CD8-positive, alpha-beta memory T cell (primary cell): ENCODE measurements at places on chromosomes 4 and X. TPM values are rescaled to one million over a fixed set of nuclear protein-coding genes. Genes with fewer than 3 reads are reported as not detected.

The MAGEA9B gene
- polyA plus RNA-seq, result not detected

The RS1 gene
- not detected for polyA plus RNA-seq

The PAGE2 gene
- polyA plus RNA-seq, result not detected

The FGA gene
- polyA plus RNA-seq, result not detected

The ITIH6 gene
- polyA plus RNA-seq, result not detected

The IL2 gene
- 0.46 TPM for polyA plus RNA-seq

The IGSF1 gene
- not detected for polyA plus RNA-seq

The FRG2 gene
- polyA plus RNA-seq, result not detected

The IL15 gene
- 3.8 TPM for polyA plus RNA-seq

The GPR34 gene
- polyA plus RNA-seq, result 0.10 TPM

The BEND2 gene
- not detected for polyA plus RNA-seq

The EDA gene
- 1.1 TPM for polyA plus RNA-seq

- no peak overlapping the region for H3K4me3 ChIP-seq
- DNase-seq, result no peak
- no peaks in the 10 kb centered on the region for H3K27me3 ChIP-seq
- no peaks in the 10 kb centered on the region for H3K36me3 ChIP-seq
Measured at GRCh38 chrX:72107841-72108595, 23.7 kb downstream of the RTL5 start.

DNA sequence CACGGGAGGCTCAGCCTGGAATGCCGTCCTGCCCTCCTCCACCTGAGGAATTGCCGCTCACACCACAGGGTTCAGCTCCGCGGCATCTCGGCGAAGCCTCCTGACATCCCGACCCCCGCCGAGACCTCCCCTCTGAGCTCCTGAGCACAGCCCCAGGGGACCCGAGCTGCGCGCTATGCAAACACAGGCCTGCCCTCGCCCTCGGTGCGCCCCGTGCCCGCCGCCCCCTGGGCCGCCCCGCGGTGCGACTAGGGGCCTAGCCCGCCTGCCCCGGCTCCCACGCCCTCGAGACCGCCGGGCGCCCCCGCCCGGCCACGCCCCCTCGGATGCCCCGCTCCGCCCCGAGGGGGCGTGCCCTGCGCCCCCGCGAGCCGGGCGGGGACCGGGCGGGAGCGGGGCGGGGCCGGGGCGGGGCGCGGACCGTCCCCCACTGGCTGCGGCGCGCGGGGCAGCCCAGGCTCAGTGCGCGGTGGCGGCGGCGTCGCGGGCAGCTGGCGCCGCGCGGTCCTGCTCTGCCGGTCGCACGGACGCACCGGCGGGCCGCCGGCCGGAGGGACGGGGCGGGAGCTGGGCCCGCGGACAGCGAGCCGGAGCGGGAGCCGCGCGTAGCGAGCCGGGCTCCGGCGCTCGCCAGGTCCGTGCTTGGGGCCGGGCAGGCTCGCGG is at the start of gene FGFR3:
FGFR3 (plus strand) TSS at position 462 of the 664 bp plus-strand sequence. CDS start 642 bp downstream, outside the sequence.
- peaks cover 12% of the 10 kb centered on the region for H3K4me1 ChIP-seq
- H3K27ac ChIP-seq, result no peak within 1 kb of the TSS
- peak; percentile 31 for DNase-seq
- H3K36me3 ChIP-seq, result no peaks in the 10 kb centered on the region
- H3K4me3 ChIP-seq, result no peak within 1 kb of the TSS
- peaks cover 18% of the 10 kb centered on the region for H3K27me3 ChIP-seq

GRCh38 chr4:188399834-188400233 is 260.6 kb downstream of the TRIML1 start:
- no peaks in the 10 kb centered on the region for H3K36me3 ChIP-seq
- no peaks in the 10 kb centered on the region for H3K4me1 ChIP-seq
- H3K27ac ChIP-seq, result no peak overlapping the region
- no peak overlapping the region for H3K4me3 ChIP-seq

GRCh38 chrX:129717892-129718291 is 20.9 kb upstream of the XPNPEP2 start:
- H3K4me1 ChIP-seq, result peaks cover 12% of the 10 kb centered on the region
- no peaks in the 10 kb centered on the region for H3K36me3 ChIP-seq
- no peak for DNase-seq
- no peak overlapping the region for H3K4me3 ChIP-seq
- no peak overlapping the region for H3K27ac ChIP-seq

DNA sequence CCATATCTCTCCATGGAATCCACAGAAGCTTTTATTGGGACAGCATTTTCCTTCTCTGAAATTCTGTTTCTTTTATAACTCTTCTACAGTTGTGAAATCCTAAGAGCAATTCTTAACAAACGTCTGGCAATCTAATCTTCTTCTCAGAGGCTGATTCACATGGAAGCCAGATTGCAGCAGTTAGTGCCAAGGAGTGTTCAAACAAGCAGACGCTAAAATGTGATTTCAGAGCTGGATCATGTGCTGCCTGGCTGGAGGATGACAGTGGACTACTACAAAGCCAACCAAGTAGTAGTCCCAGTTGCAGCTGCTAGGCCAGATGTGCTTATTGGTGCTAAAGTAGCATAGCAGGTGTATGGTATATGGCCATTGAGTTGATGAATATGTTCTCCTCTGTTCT is 27.7 kb upstream of the GLRB start:
- H3K4me3 ChIP-seq, result no peak overlapping the region
- no peak overlapping the region for H3K27ac ChIP-seq
- H3K36me3 ChIP-seq, result no peaks in the 10 kb centered on the region
- no peaks in the 10 kb centered on the region for H3K4me1 ChIP-seq

GRCh38 chr4:107578321-107578720 is 141.7 kb downstream of the PAPSS1 start:
- DNase-seq, result no peak
- no peak overlapping the region for H3K4me3 ChIP-seq
- no peaks in the 10 kb centered on the region for H3K4me1 ChIP-seq
- no peak overlapping the region for H3K27ac ChIP-seq
- no peaks in the 10 kb centered on the region for H3K36me3 ChIP-seq

DNA sequence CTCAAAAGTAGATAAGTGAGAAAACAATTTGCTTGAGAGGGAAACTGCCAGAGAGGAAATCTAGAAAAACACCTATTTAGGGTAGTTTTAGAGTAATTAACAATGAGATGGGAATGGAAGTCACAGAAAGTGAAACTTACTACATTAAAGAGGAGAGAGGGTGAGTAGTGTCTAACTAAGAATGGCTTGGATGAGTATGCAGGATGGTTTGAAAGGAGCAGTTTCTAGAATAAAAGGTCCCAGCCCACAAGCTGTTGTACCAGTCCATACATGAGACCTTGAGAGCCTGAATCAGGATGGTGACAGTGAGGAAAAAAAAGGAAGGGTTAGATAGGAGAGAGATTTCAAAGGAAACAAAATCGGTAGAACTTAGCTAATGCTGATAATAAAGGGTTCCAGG is 1.3 kb downstream of the GAR1 start:
- no peaks in the 10 kb centered on the region for H3K27me3 ChIP-seq
- H3K27ac ChIP-seq, result peak overlapping the region; percentile 99
- no peak for DNase-seq
- H3K4me3 ChIP-seq, result no peak overlapping the region
- peaks cover 17% of the 10 kb centered on the region for H3K4me1 ChIP-seq

- H3K36me3 ChIP-seq, result no peaks in the 10 kb centered on the region
- H3K27ac ChIP-seq, result no peak overlapping the region
- no peaks in the 10 kb centered on the region for H3K27me3 ChIP-seq
Measured at GRCh38 chr4:30616942-30617646, 103.1 kb upstream of the PCDH7 start.

DNA sequence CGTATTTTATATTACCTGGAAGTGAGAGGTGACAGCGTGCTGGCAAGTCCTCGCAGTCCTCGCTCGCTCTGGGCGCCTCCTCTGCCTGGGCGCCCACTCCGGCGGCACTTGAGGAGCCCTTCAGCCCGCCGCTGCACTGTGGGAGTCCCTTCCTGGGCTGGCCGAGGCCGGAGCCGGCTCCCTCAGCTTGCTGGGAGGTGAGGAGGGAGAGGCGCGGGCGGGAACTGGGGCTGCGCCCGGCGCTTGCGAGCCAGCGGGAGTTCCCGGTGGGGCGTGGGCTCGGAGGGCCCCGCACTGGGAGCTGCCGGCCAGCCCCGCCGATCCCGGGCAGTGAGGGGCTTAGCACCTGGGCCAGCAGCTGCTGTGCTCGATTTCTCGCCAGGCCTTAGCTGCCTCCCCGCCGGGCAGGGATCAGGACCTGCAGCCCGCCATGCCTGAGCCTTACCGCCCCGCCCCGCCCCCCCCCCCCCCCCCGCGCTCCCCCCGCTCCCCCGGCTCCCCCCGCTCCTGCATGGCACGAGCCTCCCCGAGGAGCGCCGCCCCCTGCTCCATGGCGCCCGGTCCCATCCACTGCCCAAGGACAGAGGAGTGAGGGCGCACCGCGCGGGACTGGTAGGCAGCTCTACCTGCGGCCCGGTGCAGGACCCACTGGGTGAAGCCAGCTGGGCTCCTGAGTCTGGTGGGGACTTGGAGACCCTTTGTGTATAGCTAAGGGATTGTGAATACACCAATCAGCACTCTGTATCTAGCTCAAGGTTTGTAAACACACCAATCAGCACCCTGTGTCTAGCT is 298.9 kb upstream of the MAGEB16 start:
- H3K27me3 ChIP-seq, result no peaks in the 10 kb centered on the region
- H3K4me3 ChIP-seq, result no peak overlapping the region
- H3K27ac ChIP-seq, result no peak overlapping the region

DNA sequence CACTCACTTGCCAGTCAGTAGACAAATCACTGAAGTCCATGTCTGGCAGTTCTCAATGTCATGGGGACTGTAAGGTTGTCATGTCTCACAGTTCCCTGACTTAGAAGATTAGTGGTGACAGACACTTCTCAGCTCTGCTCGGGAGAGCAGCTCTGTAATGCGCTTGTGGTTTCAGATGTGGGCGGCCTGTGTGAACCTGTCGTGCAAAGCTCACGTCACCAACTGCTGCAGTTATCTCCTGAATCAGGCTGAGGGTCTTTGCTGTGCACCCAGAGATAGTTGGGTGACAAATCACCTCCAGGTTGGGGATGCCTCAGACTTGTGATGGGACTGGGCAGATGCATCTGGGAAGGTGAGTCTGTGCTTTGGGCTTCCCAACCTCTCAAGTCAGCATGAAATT is at the start of gene IL9R:
IL9R (plus strand) TSS at position 261 of the 400 bp plus-strand sequence; CDS start at position 325, 64 bp downstream.
- H3K36me3 ChIP-seq, result no peaks in the 10 kb centered on the region
- H3K4me3 ChIP-seq, result no peak within 1 kb of the TSS
- DNase-seq, result peak; percentile 39

GRCh38 chr4:127229855-127230608 is 402.7 kb upstream of the INTU start:
- no peaks in the 10 kb centered on the region for H3K27me3 ChIP-seq
- DNase-seq, result no peak
- no peaks in the 10 kb centered on the region for H3K36me3 ChIP-seq
- no peak overlapping the region for H3K4me3 ChIP-seq

DNA sequence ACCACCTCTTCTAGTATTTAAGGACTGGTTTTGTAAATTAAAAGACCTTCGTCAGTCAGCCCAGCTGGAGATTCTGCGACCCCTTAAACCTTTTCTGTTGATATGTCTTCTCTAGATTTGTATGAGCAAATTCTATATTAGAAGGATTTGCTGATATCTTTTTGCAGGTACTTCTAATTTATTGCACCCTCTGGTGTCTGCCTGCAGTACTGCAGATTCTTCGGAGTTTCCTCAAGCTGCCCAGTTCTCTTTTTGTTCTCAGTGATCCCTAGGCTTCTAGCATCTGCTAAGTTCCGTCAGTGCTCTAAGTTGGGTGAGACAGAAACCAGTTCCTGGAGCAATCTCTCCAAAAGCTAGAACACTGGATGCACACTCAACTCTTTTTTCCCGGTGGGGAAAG is 545.2 kb downstream of the C4orf33 start:
- H3K27me3 ChIP-seq, result no peaks in the 10 kb centered on the region
- H3K27ac ChIP-seq, result no peak overlapping the region
- H3K4me1 ChIP-seq, result no peaks in the 10 kb centered on the region
- H3K4me3 ChIP-seq, result no peak overlapping the region
- H3K36me3 ChIP-seq, result no peaks in the 10 kb centered on the region
- peak; percentile 9 for DNase-seq

GRCh38 chr4:119300101-119300978 is 21.6 kb downstream of the FABP2 start:
- DNase-seq, result peak; percentile 89
- H3K27ac ChIP-seq, result peak overlapping the region; percentile 97
- H3K27me3 ChIP-seq, result no peaks in the 10 kb centered on the region
- peak overlapping the region; percentile 99 for H3K4me3 ChIP-seq
- H3K36me3 ChIP-seq, result peaks cover 6% of the 10 kb centered on the region

GRCh38 chr4:77959566-77960338 is 97.1 kb downstream of the MRPL1 start:
- H3K4me1 ChIP-seq, result no peaks in the 10 kb centered on the region
- no peaks in the 10 kb centered on the region for H3K36me3 ChIP-seq
- H3K27me3 ChIP-seq, result no peaks in the 10 kb centered on the region
- H3K4me3 ChIP-seq, result no peak overlapping the region

- H3K4me3 ChIP-seq, result no peak overlapping the region
- no peak overlapping the region for H3K27ac ChIP-seq
- peaks cover 5% of the 10 kb centered on the region for H3K4me1 ChIP-seq
- H3K27me3 ChIP-seq, result peaks cover 14% of the 10 kb centered on the region
- DNase-seq, result no peak
Measured at GRCh38 chr4:184169225-184169867, 48.3 kb downstream of the ENPP6 start.

DNA sequence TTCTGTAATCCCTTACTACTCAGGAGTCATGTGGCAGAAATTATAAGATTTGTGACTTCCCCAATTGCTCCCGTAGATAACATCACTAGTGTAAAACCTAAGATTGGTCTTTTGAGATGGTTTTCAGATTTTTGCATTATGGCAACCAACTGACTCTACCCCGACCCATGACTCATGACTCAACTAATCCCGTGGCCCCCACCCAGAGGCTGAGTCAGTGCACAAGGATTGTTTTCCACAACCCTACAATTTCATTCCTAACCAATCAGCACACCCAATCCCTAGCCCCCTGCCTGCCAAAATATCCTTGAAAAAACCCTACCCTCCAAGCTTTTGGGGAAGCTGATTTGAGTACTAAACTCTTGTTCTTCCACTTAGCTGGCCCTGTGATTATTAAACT is 109.4 kb upstream of the FAM9C start:
- no peak overlapping the region for H3K27ac ChIP-seq
- H3K4me1 ChIP-seq, result peaks cover 17% of the 10 kb centered on the region
- no peaks in the 10 kb centered on the region for H3K27me3 ChIP-seq
- H3K4me3 ChIP-seq, result no peak overlapping the region
- DNase-seq, result no peak
- no peaks in the 10 kb centered on the region for H3K36me3 ChIP-seq

DNA sequence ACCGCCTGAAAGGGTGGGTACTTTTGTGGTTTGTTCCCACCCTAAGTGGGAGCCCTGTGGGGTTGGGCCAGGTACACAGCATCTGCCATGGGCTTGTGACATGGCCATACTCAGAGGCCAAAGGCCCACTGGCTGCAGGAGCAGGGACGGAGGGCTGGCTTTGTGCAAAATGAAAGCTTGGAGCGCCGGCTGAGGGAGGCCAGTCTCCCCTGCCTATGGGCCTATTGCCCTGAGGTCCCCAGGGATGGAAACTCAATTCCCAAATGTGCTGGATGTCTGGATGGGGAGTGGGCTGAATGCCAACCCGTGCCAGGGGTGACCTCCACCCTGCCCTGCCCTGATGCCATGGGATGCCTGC is 10.8 kb downstream of the ADRA2C start:
- no peak for DNase-seq
- H3K4me3 ChIP-seq, result no peak overlapping the region
- H3K27ac ChIP-seq, result no peak overlapping the region
- no peaks in the 10 kb centered on the region for H3K4me1 ChIP-seq
